ENCODE measurements at places on chromosomes 7 and 10.

GRCh38 chr10:60536529-60537114 lies 146.9 kb upstream of the ANK3 start:
- DNase-seq: no peak

- no peak for DNase-seq
These were observed 669.1 kb upstream of the NRP1 start for GRCh38 chr10:34003561-34003960.

- DNase-seq: no peak
These were observed 237.5 kb upstream of the HGF start for GRCh38 chr7:82007315-82007714.

GRCh38 chr7:120856621-120857352 lies 1.2 kb downstream of the TSPAN12 start:
- no peak for DNase-seq

- DNase-seq: no peak
These were observed 245.0 kb downstream of the PRPF18 start for GRCh38 chr10:13831711-13832141.

- no peak for DNase-seq
These were observed 200.0 kb upstream of the BMPER start for GRCh38 chr7:33705333-33705833.
